ENCODE measurements at places on chromosomes 12 and 14.

GRCh38 chr12:68306564-68306963 is 25.6 kb downstream of the MDM1 start:
- ATAC-seq: peak; percentile 87

DNA sequence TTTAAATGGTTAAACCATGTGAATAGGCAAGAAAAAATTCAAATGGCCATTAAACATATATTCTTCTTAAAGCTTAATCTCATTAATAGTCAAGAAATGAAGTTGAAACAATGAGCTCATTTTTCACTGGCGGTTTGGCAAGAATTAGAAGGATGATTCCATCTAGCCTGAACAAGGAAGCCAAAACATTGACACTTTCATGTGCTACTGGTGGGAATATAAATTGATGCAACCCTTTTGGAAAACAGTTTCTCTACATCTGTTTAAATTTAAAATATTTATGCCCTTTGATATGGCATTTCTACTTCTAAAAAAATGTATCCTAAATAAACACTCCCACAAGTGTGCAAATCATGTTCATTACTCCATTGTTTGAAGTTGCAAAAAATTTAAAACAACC is 174.7 kb upstream of the HIF1A start:
- ATAC-seq: no peak

- no peak for ATAC-seq
These were observed 77.7 kb downstream of the KCNK10 start for GRCh38 chr14:88245321-88245720.

- ATAC-seq: no peak
These were observed 18.3 kb upstream of the WIF1 start for GRCh38 chr12:65139389-65139788.

DNA sequence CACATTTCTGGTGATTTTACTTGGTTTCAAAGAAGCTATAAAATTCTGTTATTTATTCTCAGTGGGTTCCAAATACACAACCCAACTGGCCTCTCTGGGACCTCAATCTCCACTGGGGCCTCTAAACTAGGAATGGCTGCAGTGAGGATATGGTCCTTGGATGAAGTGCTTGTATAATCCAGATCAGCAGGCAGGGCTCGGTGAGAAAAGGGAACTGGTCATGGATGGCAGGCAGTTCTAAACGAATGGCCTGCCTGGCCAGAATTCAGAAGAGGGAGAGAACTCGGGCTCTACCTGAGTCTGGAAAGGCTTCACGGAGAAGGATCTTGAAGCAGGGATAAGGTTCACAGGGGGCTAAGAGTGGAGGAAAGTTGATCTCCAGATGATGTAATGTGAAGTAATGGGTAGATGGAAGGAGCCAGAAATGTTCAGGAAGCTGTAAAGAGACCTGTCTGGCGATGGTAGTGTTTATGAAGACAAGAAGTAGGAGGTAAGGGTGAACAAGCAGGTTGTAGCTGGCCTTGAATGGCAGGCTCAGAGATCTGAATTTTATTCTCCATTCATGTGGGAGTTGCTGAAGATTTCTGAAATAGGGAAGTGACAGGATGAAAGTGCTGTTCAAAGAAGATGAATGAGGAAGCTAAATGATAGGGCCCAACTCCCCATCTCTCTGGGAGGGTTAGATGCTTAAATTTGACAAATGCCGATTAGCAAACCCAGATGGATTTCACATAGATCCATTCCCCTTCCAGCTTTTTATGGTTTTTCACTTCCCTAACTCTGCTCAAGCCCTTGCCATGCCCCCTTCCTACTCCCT is 31.5 kb upstream of the ANO6 start:
- no peak for ATAC-seq
